ENCODE measurements at places on chromosomes 3 and 15.

- no peak for DNase-seq
Observed at GRCh38 chr15:69903470-69904469, 193.9 kb downstream of the TLE3 start.

- no peak for DNase-seq
Observed at GRCh38 chr15:53658255-53658654, 101.2 kb downstream of the WDR72 start.

DNA sequence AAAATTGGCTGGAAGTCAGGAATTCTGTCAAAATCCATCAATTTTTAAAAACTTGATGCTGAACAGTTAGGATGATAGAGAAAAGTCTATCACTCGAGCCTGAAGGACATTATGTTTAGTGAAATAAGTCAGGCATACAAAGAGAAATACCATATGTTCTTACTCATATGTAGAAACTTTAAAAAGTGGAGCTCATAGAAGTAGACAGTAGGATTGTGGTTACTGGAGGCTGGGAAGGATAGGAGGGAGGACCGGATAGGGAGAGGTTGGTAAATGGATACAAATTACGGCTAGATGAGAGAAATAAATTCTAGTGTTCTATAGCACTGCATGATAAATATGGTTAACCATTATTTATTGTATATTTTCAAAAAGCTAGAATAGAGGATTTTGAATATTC is 389.5 kb upstream of the RASGRP1 start:
- DNase-seq, result no peak

DNA sequence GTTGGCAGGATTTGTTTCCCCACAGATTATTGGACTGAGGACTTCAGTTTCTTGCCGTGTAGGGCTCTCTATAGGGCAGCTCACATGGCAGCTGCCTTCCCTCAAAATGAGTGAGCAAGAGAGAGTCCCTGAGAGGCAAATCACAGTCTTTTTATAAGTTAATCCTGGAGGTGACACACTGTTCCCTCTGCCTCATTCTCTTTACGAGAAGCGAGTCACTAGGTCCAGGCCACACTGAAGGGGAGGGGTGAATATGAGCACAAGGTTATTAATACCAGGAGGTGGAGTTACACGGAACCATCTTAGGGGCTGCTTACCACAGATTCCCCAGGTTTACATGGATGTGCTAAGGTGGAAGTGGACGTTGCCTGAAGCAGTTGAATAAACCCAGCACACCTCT is 77.0 kb downstream of the LPP start:
- DNase-seq, result no peak
